ENCODE measurements at places on chromosomes 4 and X. TPM values are rescaled to one million over a fixed set of nuclear protein-coding genes. Genes with fewer than 3 reads are reported as not detected.
A peak's percentile ranks its signal among the peaks of the same experiment; 100 is the strongest.

GRCh38 chr4:168621806-168622589 lies 125.1 kb downstream of the PALLD start:
- H3K27me3 ChIP-seq, result no peaks in the 10 kb centered on the region
- no peak overlapping the region for H3K4me3 ChIP-seq
- no peaks in the 10 kb centered on the region for H3K4me1 ChIP-seq

- H3K36me3 ChIP-seq, result no peaks in the 10 kb centered on the region
- H3K27ac ChIP-seq, result peak overlapping the region; percentile 71
- peaks cover 17% of the 10 kb centered on the region for H3K4me1 ChIP-seq
- peaks cover 6% of the 10 kb centered on the region for H3K27me3 ChIP-seq
Measured at GRCh38 chr4:71186566-71187403, 152.0 kb upstream of the SLC4A4 start.

GRCh38 chrX:153004780-153005179 lies 10.9 kb upstream of the PNMA5 start:
- no peaks in the 10 kb centered on the region for H3K36me3 ChIP-seq
- H3K27me3 ChIP-seq, result no peaks in the 10 kb centered on the region
- no peaks in the 10 kb centered on the region for H3K4me1 ChIP-seq
- H3K27ac ChIP-seq, result no peak overlapping the region
- no peak overlapping the region for H3K4me3 ChIP-seq

DNA sequence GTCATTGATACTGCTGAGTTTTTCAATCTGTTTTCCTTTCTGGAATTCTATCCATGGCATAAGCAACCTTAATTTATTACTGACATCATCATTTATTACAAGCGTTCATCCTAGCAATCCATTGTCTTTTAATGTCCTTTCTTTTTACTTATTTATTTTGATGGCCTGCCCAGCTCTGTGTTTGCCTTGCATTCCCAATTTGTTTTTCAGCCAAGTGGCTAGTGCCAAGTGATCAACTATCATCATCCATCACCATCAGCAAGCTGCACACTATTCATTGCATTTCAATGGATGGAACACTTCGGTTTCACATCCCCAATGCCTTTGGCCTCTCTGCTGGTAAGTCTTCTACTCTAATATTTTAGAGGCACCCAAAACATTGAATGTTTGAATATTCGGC lies 831.7 kb upstream of the EPHA5 start:
- no peaks in the 10 kb centered on the region for H3K27me3 ChIP-seq
- DNase-seq, result no peak
- H3K4me3 ChIP-seq, result no peak overlapping the region
- no peak overlapping the region for H3K27ac ChIP-seq
- H3K4me1 ChIP-seq, result no peaks in the 10 kb centered on the region
- no peaks in the 10 kb centered on the region for H3K36me3 ChIP-seq

DNA sequence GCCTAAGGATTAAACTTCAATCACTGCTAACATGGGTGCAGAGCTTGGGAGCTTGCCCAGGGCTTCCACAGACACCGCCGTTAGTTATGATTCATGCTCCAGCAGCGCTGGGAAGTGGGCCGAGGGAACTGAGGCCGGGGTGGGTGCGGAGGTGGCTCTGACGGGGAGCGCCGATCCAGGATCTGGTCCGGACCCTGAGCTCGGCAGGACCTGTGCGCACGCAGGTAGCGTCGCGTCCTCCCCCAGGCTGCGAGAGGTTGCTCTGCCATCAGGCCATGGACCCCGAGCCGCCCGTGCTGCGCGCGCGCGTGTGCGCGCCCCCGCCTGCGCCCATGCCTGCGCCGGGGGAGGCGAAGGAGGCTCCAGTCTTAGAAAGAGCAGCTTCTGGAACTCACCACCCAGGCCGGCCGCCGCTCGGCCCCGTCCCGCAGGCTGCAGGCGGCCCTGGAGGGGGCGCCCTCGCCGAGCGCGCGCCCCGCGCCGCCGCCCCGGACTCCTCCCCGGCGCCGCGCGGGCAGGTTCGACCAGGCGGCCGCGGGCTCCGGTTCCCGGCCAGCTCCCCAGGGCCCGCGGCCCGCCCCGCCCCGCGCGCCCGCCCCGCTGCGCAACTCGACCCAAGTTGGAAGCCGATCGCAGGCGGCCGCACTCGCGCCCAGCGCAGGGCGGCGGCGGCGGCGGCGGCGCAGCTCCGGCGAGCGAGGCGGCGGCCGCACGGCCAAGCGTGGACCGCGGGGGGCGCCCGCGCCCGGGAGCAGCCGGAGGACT lies 732 bp upstream of the ADRA2C start:
- H3K27ac ChIP-seq, result no peak overlapping the region
- DNase-seq, result no peak

DNA sequence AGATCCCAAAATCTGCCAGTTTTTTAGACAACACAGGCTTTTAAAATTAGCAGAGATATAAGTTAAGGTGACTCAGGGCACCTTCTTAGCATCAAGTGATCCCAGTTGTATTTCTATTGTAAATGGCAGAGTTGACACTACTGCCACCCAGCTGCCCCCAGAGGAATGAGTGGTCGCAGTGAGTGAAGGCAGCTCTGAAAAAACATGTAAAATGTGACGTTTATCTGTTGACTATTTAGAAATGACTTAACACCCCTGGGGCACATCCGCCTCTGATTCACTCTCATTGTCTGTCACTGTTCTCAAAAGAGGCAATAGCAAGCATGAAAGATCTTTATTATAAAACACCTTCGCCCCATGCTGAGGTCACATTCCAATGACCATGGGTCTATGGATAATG lies 592.4 kb downstream of the ACTRT1 start:
- H3K27ac ChIP-seq, result no peak overlapping the region
- no peaks in the 10 kb centered on the region for H3K36me3 ChIP-seq
- DNase-seq, result no peak
- H3K4me3 ChIP-seq, result no peak overlapping the region

GRCh38 chrX:96889726-96890125 lies 6.0 kb downstream of the RPA4 start:
- H3K27me3 ChIP-seq, result no peaks in the 10 kb centered on the region
- H3K36me3 ChIP-seq, result peaks cover under 1% of the 10 kb centered on the region
- H3K4me3 ChIP-seq, result no peak overlapping the region
- H3K4me1 ChIP-seq, result no peaks in the 10 kb centered on the region
- no peak for DNase-seq

GRCh38 chr4:173538909-173539445 lies 8.9 kb upstream of the HAND2 start:
- no peak overlapping the region for H3K4me3 ChIP-seq
- no peak overlapping the region for H3K27ac ChIP-seq
- no peaks in the 10 kb centered on the region for H3K36me3 ChIP-seq

DNA sequence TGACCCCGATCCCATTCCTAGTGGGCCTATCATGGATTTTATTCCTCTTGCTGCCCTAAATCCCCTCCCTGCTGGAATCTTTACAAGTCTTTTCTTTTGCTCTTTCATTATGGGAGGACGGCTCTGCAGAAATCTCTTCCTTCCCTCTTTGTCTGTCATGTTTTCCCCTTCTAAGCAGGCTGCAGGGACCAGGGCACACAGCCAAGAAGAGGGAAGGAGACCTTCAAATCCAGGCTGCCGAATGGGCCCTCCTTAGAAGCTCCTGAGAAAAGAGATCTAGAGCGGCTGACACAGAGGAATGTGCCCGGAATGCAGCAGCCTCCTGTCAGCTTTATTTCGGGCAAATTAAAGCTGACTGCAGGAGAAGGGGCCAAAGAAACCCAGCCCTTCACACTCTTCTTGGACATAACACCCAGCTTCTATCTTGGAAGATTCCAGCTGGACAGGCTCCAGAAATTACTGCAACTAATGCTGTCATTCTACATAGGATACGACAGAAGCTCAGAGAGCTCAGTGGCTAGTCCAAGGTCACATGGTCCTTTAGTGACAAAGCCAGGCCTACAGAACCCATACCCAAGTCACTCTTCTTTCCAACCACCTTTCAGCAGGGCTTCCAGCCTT lies 187.8 kb upstream of the NHS start:
- no peaks in the 10 kb centered on the region for H3K36me3 ChIP-seq
- DNase-seq, result no peak
- no peak overlapping the region for H3K4me3 ChIP-seq
- H3K27me3 ChIP-seq, result no peaks in the 10 kb centered on the region

- no peak overlapping the region for H3K27ac ChIP-seq
- H3K4me1 ChIP-seq, result no peaks in the 10 kb centered on the region
- no peaks in the 10 kb centered on the region for H3K27me3 ChIP-seq
- no peak overlapping the region for H3K4me3 ChIP-seq
- H3K36me3 ChIP-seq, result no peaks in the 10 kb centered on the region
Measured at GRCh38 chrX:48083706-48084105, 12.3 kb upstream of the ZNF630 start.

GRCh38 chr4:29037501-29037900 lies 1682.7 kb upstream of the PCDH7 start:
- DNase-seq, result no peak
- no peak overlapping the region for H3K4me3 ChIP-seq
- no peaks in the 10 kb centered on the region for H3K4me1 ChIP-seq

GRCh38 chr4:34861666-34862065 lies 1382.6 kb downstream of the ARAP2 start:
- no peaks in the 10 kb centered on the region for H3K27me3 ChIP-seq
- no peak overlapping the region for H3K27ac ChIP-seq
- H3K4me3 ChIP-seq, result no peak overlapping the region
- no peaks in the 10 kb centered on the region for H3K4me1 ChIP-seq
- no peak for DNase-seq
- H3K36me3 ChIP-seq, result no peaks in the 10 kb centered on the region

DNA sequence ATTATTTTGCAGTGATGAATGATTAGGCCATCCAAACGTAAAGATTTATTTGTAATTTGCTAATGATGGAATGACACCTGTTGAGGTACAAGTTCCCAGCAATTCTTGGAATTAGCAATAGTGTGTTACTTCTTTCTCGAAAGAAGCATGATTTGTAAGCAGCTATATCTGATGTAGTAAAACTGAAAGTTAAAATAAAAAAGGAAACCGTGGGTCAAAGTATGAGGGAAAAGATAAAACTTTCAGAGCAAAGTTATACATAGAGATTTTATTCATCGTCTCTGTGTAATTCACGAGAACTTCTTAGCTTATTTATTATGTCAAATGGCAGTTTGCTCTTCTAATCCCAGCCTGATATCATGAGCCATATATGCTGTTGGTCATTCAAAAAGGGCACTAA lies 59.0 kb downstream of the NFKB1 start:
- H3K27ac ChIP-seq, result no peak overlapping the region
- H3K4me3 ChIP-seq, result no peak overlapping the region
- H3K4me1 ChIP-seq, result peaks cover 11% of the 10 kb centered on the region
- H3K36me3 ChIP-seq, result no peaks in the 10 kb centered on the region

DNA sequence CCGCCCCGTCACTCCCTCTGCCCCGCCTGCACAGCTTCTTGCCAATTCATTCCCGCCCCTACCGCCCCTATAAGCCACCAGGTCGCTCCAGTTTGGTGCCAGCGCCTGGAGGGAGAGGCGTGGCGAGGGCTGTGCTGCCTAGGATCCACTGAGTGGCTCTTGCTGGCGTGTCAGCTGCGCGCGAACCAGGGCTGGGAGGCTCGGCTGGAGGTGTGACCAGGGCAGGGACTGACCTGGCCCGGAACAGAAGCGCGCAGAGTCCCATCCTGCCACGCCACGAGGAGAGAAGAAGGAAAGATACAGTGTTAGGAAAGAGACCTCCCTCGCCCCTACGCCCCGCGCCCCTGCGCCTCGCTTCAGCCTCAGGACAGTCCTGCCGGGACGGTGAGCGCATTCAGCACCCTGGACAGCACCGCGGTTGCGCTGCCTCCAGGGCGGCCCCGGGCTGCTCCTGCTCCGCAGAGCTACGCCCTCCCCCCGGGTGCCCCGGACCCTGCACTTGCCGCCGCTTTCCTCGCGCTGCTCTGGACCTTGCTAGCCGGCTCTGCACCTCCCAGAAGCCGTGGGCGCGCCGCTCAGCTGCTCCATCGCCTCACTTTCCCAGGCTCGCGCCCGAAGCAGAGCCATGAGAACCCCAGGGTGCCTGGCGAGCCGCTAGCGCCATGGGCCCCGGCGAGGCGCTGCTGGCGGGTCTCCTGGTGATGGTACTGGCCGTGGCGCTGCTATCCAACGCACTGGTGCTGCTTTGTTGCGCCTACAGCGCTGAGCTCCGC lies at the start of gene GPR78:
TSS of gene GPR78 (plus strand) at position 72 of the 773 bp plus-strand sequence. CDS start at position 663, 591 bp downstream.
- no peaks in the 10 kb centered on the region for H3K27me3 ChIP-seq
- H3K4me3 ChIP-seq, result no peak within 1 kb of the TSS
- no peak within 1 kb of the TSS for H3K27ac ChIP-seq
- H3K4me1 ChIP-seq, result no peaks in the 10 kb centered on the region

- DNase-seq, result no peak
- no peak overlapping the region for H3K27ac ChIP-seq
- no peaks in the 10 kb centered on the region for H3K36me3 ChIP-seq
- no peak overlapping the region for H3K4me3 ChIP-seq
- no peaks in the 10 kb centered on the region for H3K4me1 ChIP-seq
- H3K27me3 ChIP-seq, result no peaks in the 10 kb centered on the region
Measured at GRCh38 chr4:112170451-112170993, 25.3 kb downstream of the FAM241A start.

GRCh38 chr4:165199722-165200121 lies 7.6 kb upstream of the KLHL2 start:
- no peaks in the 10 kb centered on the region for H3K27me3 ChIP-seq
- H3K4me3 ChIP-seq, result no peak overlapping the region
- no peak overlapping the region for H3K27ac ChIP-seq
- H3K4me1 ChIP-seq, result no peaks in the 10 kb centered on the region
- DNase-seq, result no peak

GRCh38 chr4:65420036-65420435 lies 250.3 kb downstream of the EPHA5 start:
- DNase-seq, result no peak
- H3K36me3 ChIP-seq, result no peaks in the 10 kb centered on the region
- no peaks in the 10 kb centered on the region for H3K27me3 ChIP-seq
- H3K27ac ChIP-seq, result no peak overlapping the region

DNA sequence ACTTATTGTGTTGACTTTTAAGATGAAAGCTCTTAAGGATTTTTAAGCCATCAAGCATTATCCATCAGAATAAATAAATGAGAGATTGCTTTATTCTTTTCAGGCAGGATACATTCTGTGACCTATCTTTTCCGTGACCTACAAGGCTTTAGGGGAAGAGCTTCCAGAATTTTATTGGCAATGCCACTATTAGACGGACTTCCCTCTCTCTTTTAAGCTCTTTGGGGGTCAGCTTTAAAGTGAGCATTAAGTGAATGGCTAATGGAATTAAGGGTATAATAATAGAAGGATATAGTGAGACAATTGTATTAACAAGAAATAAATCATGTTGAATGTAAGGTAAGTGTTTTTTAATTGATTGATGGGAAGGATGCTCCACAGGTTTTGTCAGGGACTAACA lies 273.7 kb downstream of the GPAT3 start:
- no peak for DNase-seq
- no peaks in the 10 kb centered on the region for H3K27me3 ChIP-seq
- H3K36me3 ChIP-seq, result no peaks in the 10 kb centered on the region
- H3K27ac ChIP-seq, result no peak overlapping the region
- H3K4me1 ChIP-seq, result no peaks in the 10 kb centered on the region

GRCh38 chr4:74123065-74123728 lies 24.2 kb upstream of the CXCL2 start:
- H3K27ac ChIP-seq, result no peak overlapping the region
- H3K36me3 ChIP-seq, result no peaks in the 10 kb centered on the region
- no peaks in the 10 kb centered on the region for H3K27me3 ChIP-seq
- peaks cover 3% of the 10 kb centered on the region for H3K4me1 ChIP-seq
- H3K4me3 ChIP-seq, result no peak overlapping the region

GRCh38 chrX:110025395-110025794 lies 22.5 kb downstream of the TMEM164 start:
- no peak for DNase-seq
- H3K27ac ChIP-seq, result peak overlapping the region; percentile 68
- H3K36me3 ChIP-seq, result no peaks in the 10 kb centered on the region
- peaks cover 8% of the 10 kb centered on the region for H3K4me1 ChIP-seq

ALAS2 gene
- total RNA-seq, result 1.5 TPM

OTC gene
- total RNA-seq, result 2.5 TPM

HSD17B13 gene
- total RNA-seq, result 2.5 TPM

SYP gene
- total RNA-seq, result 8.0 TPM

APBB2 gene
- 69.5 TPM for total RNA-seq

SHOX gene
- total RNA-seq, result not detected

F8A2 gene
- 2.5 TPM for total RNA-seq

DMD gene
- 16.7 TPM for total RNA-seq

NDNF gene
- total RNA-seq, result 137 TPM

GABRA4 gene
- not detected for total RNA-seq
